ENCODE measurements at places on chromosomes 11 and 22.

- DNase-seq = no peak
These were observed 23.2 kb downstream of the RTN4R start for GRCh38 chr22:20244691-20245576.

- DNase-seq = no peak
These were observed 42.1 kb upstream of the TTC12 start for GRCh38 chr11:113272281-113272680.

DNA sequence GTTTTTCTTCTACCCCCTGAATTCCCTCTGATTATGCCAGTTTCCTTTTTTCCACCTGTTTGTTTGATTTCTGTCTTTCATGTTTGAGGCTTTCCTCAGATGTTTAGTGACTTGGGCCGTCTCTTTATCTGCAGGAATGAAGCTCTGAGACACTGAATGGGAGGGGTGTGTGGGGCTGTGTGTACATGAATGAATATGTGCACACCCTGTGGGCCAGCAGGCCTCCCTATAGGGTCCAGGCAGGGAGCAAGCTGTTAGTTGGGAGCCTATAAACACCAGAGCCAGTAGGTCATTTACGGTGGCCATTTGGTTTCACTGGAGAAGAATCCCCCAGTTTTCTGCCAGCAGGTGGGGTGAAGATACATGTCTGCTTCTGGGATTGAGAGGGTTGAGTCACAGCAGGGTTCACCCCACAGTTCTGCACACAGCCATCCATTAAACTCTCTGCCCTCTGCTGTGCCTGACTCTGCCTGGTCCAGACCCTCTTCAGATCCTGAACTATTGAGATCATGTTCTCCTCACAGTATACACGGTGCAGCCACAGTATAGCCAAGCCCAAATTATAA is 34.8 kb downstream of the BARX2 start:
- no peak for DNase-seq

DNA sequence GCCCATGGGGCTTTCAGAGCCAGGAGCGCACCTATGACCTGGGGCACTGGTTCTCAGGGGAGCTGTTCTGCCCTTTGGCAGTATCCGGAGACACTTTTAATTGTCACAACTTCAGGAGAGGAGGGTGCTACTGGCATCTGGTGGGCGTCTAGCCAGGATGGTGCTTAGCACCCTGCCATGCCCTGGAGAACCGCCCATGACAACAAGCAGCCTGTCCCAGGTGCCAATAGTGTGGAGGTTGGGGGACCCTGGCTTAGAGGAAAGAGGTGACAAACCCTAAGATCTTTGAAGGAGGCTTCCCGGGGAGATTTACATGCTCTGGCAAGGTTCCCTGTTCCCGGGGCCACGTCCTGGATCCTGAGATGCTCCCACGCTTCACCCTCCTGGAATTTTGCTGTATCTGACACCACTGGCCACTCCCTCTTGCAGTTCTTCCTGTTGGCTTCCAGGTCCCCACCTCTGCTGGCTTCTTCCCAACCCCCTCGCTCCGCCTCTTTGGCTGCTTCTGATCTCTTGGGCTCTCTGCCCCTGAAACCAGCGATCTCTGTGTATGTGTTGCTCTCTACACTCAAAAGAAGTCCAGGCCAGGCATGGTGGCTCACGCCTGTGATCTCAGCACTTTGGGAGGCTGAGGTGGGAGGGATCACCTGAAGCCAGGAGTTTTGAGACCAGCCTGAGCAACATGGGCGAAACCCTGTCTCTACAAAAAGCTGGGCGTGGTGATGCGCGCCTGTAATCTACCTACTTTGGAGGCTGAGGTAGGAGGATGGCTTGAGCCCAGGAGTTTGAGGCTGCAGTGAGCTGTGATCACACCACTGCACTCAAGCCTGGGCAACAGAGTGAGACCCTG is 31.1 kb downstream of the FADS3 start:
- no peak for DNase-seq

DNA sequence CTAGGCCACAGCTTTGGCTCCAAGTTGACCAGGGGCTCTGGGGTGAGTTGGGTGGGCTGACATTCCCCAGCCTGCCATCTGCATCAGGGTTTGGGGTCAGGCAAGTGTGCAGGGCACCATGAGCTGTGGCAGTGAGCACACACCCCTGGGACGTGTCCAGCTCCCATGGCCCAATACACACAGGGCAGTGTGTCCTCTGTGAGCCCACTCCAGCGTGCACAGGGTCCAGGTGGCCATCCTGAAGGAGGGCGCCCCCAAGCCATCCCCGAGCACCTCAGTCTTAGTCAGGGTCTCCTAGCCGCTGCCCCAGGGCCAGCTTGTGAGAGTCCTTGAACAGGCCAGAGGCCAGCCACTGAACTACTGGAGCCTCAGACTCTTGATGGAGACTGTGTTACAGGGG is 1.2 kb upstream of the FGF3 start:
- DNase-seq = no peak

- peak; percentile 3 for DNase-seq
These were observed 84.2 kb upstream of the GALNT18 start for GRCh38 chr11:11706028-11706427.

DNA sequence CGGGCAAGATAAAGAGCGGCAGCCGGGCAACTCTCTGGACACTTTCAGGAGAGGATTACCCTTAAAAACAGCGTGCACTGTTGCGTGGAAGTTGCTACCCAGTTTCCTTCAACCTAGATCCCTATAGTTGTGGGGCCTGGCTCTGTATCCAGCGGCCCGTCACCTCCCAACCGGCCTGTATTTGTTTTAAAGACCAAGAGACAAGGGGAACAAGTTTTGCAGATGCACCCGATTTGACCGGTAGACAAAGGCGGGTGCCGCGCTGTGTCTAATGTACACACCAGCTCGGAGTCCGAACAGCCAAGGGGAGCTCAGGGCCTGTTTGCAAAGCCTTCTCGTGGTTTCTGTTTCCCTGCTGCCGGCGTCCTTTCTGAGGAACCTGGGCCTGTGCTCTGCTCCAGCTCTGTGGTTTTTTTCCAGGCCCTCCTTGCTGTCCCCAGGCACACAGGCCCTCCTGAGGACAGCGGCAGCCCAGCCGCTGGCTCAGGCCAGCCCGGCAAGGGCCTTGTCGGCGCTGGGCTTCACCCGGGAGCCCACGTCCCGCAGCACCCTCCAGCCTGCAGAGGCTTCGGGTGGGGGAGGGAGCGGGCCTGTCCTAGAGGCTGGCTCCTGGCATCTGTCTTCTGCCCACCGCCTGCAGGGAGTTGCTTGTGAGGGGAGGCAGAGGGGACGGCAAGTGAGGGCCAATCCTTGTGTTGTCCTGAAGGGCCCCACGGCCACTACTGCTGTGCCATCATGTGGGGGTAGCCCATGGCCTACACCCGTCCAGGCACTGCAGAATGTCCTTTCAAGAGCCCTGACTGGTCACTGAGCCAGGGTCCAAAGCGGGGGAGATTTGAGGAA is 1.4 kb downstream of the TBX1 start:
- DNase-seq = no peak

DNA sequence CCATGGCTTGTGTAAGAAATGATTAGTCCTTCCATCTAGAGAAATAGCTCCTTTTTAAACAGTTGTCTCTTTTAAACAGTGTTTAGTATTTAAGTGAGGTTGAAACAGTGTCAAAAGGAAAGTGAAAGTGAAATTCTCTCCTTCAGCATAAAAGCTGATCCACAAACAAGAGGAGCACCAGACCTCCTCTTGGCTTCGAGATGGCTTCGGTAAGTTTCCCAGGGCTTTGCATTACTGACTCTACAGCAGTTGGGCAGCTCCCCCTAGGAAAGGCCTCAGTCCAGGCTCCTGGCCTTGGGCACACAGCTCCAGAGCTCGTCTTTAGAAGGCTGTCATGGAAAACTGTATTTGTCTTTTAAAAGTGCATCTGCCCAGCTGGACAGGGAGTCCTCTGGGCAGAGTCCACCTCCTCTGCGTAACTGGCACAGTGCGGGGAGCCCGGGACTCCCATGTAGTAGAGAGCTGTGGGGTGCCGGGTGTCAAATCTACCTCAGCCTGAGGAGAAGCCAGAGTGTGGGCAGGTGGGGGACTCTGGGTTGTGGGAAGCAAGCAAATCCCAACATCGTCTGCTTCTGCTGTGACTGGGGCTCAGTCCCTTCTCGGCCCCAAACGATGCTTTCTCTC is at the start of gene PLAAT4:
TSS of gene PLAAT4 (plus strand) at position 140 of the 624 bp plus-strand sequence. CDS start at position 201, 61 bp downstream.
- peak; percentile 31 for DNase-seq

DNA sequence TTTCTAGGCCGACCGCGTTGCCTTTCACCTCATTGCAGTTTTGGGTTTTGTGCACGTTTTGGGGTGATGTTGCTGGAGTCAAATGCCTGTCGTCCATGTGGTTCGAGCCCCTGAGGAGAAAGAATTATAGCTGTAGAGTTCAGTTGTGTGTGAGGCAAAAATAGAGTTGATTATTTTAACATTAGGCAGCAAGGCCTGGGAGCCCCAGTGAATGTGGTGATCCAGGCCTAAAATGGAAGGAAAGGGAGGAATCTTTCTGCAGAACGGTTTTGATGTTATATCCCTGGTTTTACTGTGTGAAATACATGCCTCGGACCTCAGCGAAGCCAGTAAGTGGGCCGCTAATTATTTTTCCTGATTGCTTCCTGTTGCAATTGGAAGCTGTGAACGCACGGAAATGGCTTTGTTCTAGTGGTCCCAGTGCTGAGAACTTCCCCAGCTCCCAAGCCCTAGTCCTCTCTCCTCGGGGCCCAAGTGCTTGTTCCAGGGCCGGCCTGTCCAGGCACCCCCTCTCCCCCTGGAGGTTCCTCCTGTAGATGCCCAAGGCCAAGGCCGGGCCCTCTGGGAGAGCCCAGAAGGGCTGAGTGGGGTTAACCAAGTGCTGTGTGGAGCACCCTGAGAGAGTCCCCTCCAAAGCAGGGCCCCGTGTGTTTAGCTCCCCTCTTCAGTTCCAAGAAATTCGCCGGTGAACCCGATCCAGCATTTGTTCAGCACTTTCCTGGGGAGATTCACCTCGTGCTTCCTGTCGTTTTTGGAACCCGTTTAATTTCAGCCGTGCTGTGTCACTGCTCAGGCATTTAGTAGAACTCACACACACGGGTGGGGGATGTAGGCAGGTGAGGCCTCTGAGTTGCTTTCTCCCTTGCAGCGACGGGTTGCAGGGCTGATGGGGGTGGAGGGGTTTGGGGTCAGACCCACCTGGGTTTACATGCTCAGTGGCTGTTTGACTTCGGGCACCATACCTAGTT is 2.1 kb downstream of the LRP5 start:
- no peak for DNase-seq

- DNase-seq = no peak
These were observed 1.2 kb upstream of the DRG1 start for GRCh38 chr22:31398231-31398630.

DNA sequence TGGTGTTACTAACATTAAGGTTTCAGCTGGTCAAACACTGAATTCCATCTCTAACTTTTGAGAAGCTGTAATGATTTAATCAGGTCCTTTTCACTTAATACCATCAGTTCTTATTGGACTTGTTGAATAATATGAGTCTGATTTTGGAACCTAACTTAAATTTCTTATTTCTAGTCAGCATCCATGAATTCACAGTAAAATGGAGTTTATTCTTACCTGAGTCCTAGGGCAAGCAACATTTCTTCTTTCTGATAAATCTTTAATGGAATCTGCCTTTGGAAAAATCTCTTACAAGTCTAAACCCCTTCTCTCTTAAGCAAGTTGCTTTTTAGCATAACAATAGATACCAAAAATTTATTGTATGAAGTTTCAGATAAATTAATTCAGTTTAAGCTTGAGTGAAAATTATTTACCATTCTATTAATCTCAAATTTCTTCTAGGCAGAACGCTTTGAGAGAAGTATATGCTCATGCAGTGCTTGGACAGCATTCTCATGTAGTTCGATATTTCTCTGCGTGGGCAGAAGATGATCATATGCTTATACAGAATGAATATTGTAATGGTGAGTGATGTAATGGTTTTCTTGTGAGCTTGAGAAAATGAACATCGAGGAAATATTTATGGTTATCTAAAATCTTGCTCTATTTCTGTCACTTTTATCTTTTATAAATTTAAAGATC is 3.4 kb downstream of the WEE1 start:
- no peak for DNase-seq

DNA sequence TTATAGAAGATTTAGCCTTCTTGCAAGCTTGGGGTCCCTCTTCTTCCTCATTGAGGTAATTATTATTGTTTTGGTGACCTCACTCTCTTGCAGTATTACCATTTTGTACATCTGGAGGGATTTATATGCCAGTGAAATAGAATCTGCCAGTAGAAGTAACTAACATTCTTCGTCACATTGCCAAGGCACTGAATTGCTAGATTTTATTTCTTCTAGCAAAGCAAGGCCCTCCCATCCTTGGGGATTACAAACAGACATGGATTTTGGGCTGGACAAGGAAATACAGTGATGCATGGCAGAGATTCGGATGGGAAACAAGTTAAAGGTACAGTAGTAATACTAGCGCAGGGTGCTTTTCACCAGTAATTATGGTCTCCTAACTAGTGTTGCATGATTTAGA is 7.8 kb downstream of the ADAMTS15 start:
- DNase-seq = no peak

DNA sequence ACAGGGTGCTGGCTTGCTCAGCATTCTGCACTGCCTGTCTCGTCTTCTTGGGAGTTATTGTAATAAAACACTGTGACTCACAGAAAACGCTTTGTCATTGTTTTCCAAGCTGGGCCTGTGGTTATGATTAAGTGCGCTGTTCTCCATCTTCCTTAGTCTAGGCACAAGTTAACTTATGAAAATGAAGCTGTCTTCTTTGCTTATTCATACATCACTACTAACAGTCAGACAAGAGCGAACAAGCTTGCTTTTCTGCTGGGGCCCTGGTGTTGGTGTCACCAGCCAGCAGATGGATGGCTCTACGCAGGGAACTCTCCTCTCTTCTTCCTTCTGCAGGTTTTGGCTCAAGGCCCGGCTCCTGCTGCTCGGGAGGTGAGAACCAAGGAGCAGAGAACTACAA is 380.1 kb upstream of the SYN3 start:
- DNase-seq = peak; percentile 37

DNA sequence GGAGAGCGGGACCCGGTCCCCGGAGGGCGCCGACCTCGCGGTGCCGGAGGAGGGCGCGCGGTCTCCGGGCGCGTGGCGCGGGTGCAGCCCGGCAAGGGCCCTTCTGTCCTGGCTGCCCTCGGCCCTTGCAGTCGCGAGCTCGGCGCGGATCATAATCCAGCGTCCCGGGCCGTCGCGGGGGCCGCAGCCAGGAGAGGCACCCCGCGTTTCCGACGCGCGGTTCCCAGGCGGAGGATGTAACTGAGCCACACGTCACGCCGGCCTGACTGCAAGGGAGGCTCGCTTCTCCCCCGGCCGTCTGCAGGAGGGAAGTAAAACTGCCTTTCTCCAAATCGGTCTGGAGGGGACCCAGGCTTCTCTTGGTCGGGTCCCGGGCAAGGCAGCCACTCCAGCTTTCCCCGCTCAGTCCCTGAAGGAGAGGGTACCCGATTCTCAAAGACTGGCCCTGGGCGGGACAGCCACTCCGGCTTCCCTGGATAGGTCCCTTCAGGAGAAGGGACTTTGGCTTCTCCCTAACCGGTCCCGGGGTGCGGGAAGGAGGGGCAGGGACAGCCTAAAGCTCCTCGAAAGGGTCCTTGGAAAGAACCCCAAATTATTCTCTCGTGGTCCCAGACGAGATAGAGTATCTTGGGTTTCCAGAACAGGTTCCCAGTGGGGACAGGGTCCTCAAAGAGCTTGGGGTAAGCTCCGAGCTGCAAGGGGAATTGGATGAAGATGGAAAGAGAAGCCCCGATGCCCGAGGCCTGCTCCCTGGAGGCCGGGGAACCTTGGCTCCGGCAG is 836 bp downstream of the SPON1 start:
- DNase-seq = no peak
